ENCODE measurements at places on chromosomes 16 and 17. TPM values are rescaled to one million over a fixed set of nuclear protein-coding genes. Genes with fewer than 3 reads are reported as not detected.

CMTM2 gene
- not detected for total RNA-seq

DHRS7C gene
- not detected for total RNA-seq

CES3 gene
- total RNA-seq, result 0.99 TPM

ZG16B gene
- total RNA-seq, result 0.23 TPM

PYY gene
- total RNA-seq, result not detected

FBXW10B gene
- 0.08 TPM for total RNA-seq

CHRNE gene
- total RNA-seq, result not detected

NEUROD2 gene
- not detected for total RNA-seq

CRYBA1 gene
- total RNA-seq, result not detected

OSBPL7 gene
- total RNA-seq, result 9.8 TPM

Measured in hair follicular keratinocyte (primary cell).